ENCODE measurements at places on chromosomes 6 and 20.
A peak's percentile ranks its signal among the peaks of the same experiment; 100 is the strongest.

- H3K36me3 ChIP-seq = no peaks in the 10 kb centered on the region
- H3K4me1 ChIP-seq = no peaks in the 10 kb centered on the region
- no peak for DNase-seq
- H3K4me3 ChIP-seq = no peak overlapping the region
Observed at GRCh38 chr20:1185790-1186334, 1.1 kb upstream of the TMEM74B start.

GRCh38 chr6:41940759-41941279 lies 789 bp downstream of the CCND3 start:
- H3K4me1 ChIP-seq = peaks cover 10% of the 10 kb centered on the region
- peak overlapping the region; percentile 61 for H3K4me3 ChIP-seq
- DNase-seq = peak; percentile 58
- H3K27me3 ChIP-seq = no peaks in the 10 kb centered on the region
- peak overlapping the region; percentile 31 for H3K27ac ChIP-seq

- H3K36me3 ChIP-seq = no peaks in the 10 kb centered on the region
- H3K27ac ChIP-seq = peak overlapping the region; percentile 88
- peak overlapping the region; percentile 89 for H3K4me3 ChIP-seq
- H3K4me1 ChIP-seq = peaks cover 11% of the 10 kb centered on the region
- no peak for DNase-seq
Observed at GRCh38 chr6:28922821-28923317, 916 bp downstream of the TRIM27 start.

DNA sequence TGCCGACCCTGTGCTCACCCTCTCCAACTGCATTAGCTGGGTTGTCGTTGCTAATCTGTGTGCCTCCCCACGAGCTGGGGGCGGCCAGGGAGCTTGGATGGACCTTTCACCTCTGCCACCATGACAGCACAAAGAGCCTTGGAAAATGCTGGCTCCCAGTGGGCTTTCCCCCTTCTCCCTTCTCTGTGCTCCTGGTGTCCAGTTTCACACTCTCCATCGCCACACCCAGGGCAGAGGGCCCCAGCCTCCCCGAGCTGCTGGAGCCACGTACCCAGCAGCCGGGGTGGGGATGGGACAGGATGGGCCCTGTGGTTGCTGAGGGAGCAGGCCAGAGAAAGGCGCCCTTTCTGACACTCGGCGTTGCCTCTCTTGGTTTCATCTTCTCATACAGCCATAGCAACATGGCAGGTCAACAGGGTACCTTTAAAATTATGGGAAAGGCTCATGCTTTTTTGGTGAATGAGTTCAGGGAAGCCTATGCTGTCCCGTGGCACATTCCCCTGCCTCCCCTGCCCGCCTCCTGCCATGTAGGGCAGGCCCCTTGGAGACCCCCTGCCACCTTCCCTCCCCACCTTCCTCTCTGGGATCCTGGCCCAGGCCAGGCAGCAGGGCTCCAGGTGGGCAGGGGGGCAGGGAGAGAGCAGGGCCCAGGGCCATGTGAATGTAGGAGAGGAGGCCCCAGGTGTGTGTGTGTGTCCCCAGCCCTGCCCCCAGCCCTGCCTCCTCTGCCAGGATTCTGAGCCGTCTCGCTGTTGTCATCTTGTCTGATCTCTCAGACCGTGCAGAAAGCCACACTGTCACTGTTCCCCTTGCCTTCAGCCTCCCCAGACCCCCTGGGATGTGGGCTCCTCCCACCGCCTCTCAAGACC lies 85.2 kb upstream of the CCDC167 start:
- no peaks in the 10 kb centered on the region for H3K4me1 ChIP-seq
- no peaks in the 10 kb centered on the region for H3K36me3 ChIP-seq
- H3K27ac ChIP-seq = no peak overlapping the region
- DNase-seq = no peak

GRCh38 chr20:47688385-47689381 lies 96.6 kb downstream of the SULF2 start:
- H3K4me1 ChIP-seq = no peaks in the 10 kb centered on the region
- H3K36me3 ChIP-seq = no peaks in the 10 kb centered on the region
- no peak overlapping the region for H3K4me3 ChIP-seq
- no peaks in the 10 kb centered on the region for H3K27me3 ChIP-seq
- no peak for DNase-seq

DNA sequence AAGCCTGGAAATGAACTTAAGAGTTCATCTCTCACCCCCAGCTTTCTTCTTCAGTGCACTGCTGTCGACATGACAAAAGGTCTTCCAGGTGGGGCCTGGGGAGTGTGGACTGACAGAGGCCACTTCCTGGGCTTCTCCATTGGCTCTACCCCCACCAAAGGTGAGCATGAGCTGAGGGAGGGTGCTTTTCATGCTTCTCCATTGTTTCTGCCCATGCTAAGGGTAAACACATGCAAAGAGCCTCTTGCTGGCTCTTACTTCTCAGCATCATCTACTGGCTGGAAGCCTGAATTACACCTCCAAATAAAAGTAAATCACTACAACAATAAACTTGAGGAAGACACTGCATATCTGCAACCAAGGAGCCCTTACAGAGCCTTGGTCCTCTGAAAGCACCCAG lies 227.2 kb downstream of the EPM2A start:
- no peak overlapping the region for H3K4me3 ChIP-seq
- no peaks in the 10 kb centered on the region for H3K27me3 ChIP-seq
- no peak for DNase-seq
- H3K36me3 ChIP-seq = no peaks in the 10 kb centered on the region
- H3K27ac ChIP-seq = no peak overlapping the region

DNA sequence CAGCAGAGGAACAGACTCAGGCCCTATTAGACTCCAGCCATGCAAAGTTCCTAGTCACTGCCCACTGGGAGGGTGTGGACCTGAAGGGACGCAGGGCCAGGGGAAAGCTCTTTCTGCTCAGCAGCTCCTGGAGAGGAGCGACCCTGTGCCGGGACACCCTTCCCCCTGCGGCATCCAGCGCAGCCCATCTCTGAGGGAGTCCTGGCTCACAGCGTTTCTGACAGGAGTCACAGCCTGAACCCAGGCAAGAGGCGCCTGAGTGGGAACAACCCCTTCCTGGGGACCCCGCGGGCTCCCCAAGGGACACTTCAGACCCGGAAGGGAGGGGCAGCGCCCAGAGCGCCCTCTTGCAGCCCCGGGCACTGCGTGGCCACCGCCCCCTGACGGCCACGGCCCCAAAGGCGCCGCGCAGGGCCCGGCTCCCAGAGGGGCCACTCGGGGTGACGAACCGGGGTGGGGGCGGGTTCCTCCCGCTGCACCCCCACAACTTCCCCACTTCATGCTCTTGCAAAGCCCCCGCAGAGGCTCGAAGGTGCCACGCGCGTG lies 862 bp downstream of the UCKL1 start:
- no peaks in the 10 kb centered on the region for H3K27me3 ChIP-seq
- peak overlapping the region; percentile 95 for H3K27ac ChIP-seq
- no peak for DNase-seq
- H3K4me1 ChIP-seq = peaks cover 37% of the 10 kb centered on the region
- peak overlapping the region; percentile 97 for H3K4me3 ChIP-seq

DNA sequence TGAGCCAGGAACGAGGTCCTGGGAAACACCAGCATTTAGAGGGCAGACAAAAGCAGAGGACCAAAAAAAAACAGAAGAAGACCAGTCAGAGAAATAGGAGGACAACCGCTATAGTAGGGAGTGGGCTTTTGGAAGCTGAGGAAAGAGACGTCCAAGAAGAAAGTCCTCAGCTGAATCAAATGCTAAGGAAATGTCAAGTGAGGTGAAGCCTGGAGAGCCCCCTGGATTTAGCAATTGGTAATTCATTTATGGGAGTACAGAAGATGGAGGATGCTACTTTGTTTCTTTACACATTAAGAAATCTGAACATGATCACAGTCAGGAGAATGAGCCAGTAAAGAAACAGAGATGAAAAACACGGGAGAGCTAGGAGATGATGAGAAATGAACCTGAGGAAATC lies 41.1 kb downstream of the LRP11 start:
- H3K36me3 ChIP-seq = no peaks in the 10 kb centered on the region
- no peak for DNase-seq
- H3K27me3 ChIP-seq = no peaks in the 10 kb centered on the region
- H3K4me3 ChIP-seq = no peak overlapping the region
- no peaks in the 10 kb centered on the region for H3K4me1 ChIP-seq

- DNase-seq = no peak
- no peaks in the 10 kb centered on the region for H3K36me3 ChIP-seq
- H3K27ac ChIP-seq = no peak overlapping the region
Observed at GRCh38 chr6:39084506-39084905, 30.5 kb downstream of the SAYSD1 start.

GRCh38 chr6:89927791-89928550 lies 33.7 kb downstream of the GJA10 start:
- no peaks in the 10 kb centered on the region for H3K4me1 ChIP-seq
- H3K4me3 ChIP-seq = no peak overlapping the region
- DNase-seq = no peak
- no peaks in the 10 kb centered on the region for H3K27me3 ChIP-seq
- no peak overlapping the region for H3K27ac ChIP-seq
- no peaks in the 10 kb centered on the region for H3K36me3 ChIP-seq

DNA sequence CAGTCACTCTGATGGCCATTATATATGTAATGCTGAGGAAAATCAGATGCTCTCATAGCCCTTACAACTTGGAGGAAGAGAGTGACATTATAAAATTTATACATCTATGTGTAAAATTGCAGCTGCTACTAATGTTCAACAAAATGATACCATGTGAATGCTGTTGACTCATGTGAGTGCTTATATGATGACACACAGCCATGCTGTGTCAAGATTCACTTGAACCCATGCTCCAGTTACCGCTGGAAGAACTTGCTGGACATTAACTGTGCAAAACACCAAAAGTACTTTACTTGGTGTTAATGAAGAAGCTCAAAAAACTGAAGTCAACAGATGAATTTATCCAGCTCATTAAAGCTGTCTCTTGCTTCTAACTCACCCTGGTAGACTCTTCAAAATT lies 318.9 kb upstream of the PLCB4 start:
- no peaks in the 10 kb centered on the region for H3K27me3 ChIP-seq
- no peak overlapping the region for H3K4me3 ChIP-seq
- H3K27ac ChIP-seq = no peak overlapping the region
- no peaks in the 10 kb centered on the region for H3K36me3 ChIP-seq

DNA sequence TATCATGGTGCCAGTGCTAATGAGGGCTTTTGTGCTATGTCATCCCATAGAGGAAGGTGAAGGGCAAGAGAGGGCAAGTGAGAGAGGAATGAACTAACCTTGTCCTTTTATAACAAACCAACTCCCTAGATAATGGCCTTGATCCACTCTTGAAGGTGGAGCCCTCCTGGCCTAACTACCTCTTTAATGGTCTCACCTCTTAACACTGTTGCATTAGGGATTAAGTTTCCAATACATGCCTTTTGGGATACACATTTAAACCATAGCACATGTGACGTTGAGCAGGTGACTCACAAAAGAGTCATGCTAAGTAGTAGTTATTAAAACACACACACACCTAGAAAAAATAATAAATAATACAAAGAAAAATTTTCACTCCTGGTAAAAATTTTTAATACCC lies 36.9 kb downstream of the CCN2 start:
- no peak overlapping the region for H3K4me3 ChIP-seq
- H3K27ac ChIP-seq = no peak overlapping the region
- DNase-seq = no peak
- no peaks in the 10 kb centered on the region for H3K27me3 ChIP-seq

GRCh38 chr6:14550822-14551221 lies 433.2 kb downstream of the CD83 start:
- no peaks in the 10 kb centered on the region for H3K36me3 ChIP-seq
- H3K27me3 ChIP-seq = no peaks in the 10 kb centered on the region
- H3K4me1 ChIP-seq = no peaks in the 10 kb centered on the region
- H3K4me3 ChIP-seq = no peak overlapping the region
- DNase-seq = no peak

DNA sequence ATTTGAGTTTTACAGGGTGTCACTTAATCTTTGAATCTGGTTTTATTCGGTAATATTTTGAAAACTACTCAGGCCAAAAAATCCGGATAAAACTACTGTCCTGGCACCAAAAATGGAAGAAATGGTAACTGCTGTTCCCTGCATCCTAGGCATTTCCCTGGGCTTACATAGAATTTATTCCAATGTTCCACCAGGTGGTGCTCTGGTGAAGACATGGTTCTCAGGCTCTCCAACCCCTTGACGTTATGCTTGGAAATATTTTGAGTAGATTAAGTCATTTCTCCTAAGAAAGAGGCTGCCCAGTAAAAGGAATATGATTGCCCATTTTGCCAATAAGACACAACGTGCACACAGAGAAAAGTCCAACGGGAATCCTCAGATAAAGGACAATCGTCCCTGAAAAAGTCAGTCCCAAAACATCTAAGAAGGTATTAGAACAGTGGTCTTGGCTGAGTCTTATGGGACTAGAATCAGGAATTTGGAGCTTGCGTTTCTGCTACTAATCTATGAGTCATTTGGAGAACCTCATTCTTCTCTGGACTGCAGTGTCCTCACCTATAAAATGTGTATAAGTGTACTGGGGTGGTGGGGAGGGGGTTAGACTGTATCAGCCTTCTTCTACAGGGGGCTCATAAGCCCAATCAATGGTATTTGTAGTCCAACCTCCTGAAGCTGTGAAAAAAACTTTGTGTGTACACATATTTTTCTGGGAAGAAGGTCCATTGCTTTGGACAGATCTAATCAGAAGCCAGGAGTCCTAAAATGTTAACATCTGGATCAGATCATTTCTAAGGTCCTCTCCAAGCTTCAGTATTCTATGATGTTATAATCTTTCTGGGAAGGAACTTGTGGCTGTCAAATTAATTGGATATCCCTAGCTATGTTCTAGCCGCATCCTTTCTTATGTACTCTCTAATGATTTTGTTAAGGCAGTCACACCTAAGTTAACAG lies 131.0 kb upstream of the BMP2 start:
- DNase-seq = no peak
- H3K4me1 ChIP-seq = no peaks in the 10 kb centered on the region
- no peaks in the 10 kb centered on the region for H3K36me3 ChIP-seq

DNA sequence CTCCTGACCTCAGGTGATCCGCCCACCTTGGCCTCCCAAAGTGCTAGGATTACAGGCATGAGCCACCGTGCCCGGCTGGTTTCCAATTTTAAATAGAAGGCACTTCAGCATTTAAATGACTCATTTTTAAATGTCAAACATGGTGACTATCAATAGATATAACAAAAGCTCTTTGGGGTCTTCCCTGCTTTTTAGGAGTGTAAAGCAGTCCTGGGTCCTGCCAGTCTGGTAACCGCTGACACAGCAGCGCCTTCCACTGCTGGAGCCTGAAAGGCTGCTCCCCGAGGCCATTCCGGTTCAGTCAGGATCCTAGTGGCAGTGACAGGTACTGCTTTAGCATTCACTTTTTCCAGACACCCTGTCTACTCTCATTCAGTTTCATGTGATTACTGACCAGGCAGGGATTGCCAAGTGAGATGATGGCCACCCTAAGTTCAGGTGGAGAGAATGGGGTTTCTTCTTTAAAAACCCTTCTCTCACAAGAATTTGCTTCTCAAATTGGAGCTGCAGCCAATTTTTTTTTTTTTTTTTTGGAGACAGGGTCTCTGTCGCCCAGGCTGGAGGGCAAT lies 5.1 kb downstream of the DIDO1 start:
- H3K36me3 ChIP-seq = no peaks in the 10 kb centered on the region
- no peaks in the 10 kb centered on the region for H3K27me3 ChIP-seq
- no peak for DNase-seq
- H3K4me3 ChIP-seq = no peak overlapping the region

- DNase-seq = no peak
- no peaks in the 10 kb centered on the region for H3K4me1 ChIP-seq
- H3K36me3 ChIP-seq = no peaks in the 10 kb centered on the region
- H3K27ac ChIP-seq = no peak overlapping the region
Observed at GRCh38 chr6:33901822-33902456, 98.1 kb upstream of the MLN start.

GRCh38 chr6:101876431-101876830 lies 482.9 kb downstream of the GRIK2 start:
- no peaks in the 10 kb centered on the region for H3K27me3 ChIP-seq
- no peak for DNase-seq
- H3K4me1 ChIP-seq = no peaks in the 10 kb centered on the region
- no peak overlapping the region for H3K4me3 ChIP-seq
- no peak overlapping the region for H3K27ac ChIP-seq

All from ovary (tissue), 10 donors.